ENCODE measurements at places on chromosomes 2 and 18. TPM values are rescaled to one million over a fixed set of nuclear protein-coding genes. Genes with fewer than 3 reads are reported as not detected.

Gene PSMA8
- not detected for total RNA-seq

Gene NPPC
- not detected for total RNA-seq

Gene BCL11A
- total RNA-seq, result not detected

Gene OTX1
- total RNA-seq, result 7.0 TPM

Gene CNGA3
- not detected for total RNA-seq

Gene C2orf81
- total RNA-seq, result 9.8 TPM

Gene GNAL
- total RNA-seq, result 3.3 TPM

Gene ZNF892
- total RNA-seq, result 3.1 TPM

Gene POTEC
- not detected for total RNA-seq

Gene CRYGC
- total RNA-seq, result not detected

Gene HJURP
- 109 TPM for total RNA-seq

Gene IKZF2
- 22.2 TPM for total RNA-seq

Gene AKAIN1
- total RNA-seq, result not detected

GRCh38 chr2:163617517-163617916, 118.3 kb downstream of the FIGN start:
- no peak for DNase-seq

DNA sequence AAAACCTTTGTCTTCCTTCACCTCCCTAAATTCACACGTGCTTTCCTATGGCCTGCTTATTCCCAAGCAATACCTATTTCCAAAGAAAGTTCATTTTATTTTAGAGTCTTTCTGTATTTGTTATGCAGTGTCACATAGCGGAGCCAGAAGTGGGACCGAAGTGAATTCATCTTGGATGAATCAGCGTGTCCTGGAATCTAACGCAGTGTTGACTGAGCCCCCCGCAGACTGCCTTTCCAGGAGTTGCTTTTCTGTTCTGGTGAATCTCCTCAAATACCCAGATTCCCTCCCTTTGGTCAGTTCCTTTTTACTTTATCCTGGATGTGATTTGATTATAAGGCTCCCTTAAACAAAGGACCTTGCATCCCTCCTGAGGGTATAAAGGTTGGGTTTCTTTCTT, 10.8 kb downstream of the ALPP start:
- no peak for DNase-seq

DNA sequence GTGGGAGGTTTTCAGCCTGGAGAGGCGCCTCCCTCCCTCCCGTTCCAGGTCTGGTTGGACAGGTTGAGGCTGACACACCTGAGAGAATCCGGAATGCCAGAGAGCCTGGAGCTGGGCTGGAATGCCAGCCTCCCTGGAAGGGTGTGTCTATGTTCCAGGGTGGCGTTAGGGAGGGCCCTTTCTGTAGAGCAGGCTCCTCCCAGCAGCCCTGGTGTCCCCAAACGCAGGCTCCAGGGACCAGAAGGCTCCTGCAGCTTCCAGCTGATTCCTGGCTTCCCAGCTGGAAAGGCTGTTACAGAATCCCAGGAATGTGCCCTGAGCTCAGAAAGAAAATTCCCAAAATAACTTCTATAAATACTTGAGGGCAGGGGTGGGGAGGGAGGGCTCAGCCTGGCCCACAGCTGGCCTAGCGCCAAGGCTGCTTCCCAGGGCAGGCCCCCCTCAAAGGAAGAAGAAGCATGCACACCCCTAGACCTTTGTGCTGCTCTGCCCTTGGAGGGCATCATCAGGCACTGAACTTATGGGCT, 85.4 kb downstream of the STPG4 start:
- DNase-seq, result peak; percentile 97

DNA sequence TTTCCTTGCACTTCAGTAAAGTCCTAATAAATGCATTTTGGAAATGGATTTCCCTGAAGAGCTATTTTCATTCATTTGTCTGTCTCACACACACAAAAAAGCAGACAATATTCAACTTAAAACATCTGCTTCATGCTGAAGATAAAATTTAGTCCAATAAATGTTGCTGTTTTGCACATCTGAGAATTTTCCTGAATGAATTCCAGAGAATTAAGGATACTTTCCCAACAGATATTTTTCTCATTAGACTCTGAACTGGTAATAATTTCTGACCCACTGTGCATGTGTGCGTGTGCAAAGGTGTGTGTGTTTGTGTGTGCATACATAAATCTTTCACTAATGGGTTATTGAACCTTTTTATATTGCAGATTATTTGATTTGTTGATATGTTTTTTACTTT, 390.2 kb upstream of the TMEFF2 start:
- DNase-seq, result no peak

DNA sequence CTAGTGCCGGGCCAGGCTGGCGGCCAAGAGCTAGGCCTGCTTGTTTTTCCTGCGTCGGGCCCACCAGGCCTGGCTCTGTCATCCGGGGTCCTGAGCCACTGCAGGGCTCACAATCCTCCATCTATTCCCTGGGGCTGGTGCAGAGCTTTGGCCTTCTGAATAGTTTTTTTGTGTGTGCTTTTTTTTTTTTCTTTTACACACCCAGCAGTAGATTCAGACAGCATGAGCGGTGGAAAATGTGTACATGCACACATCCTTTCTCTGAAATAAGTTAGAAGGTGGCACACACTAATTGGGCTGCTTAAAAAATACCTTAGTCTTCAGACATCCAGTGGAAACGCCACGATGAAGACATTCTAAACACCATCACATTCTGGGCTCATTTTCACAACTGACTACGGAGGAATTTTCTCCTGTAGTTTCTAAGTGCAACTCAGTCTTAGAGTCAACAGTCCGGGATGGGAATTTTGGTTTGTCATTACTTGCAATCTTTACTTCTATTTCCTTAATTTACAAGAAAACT, 6.1 kb downstream of the ZFP36L2 start:
- no peak for DNase-seq

- DNase-seq, result no peak
Measured at GRCh38 chr2:75030218-75031009, 72.0 kb downstream of the POLE4 start.

- DNase-seq, result no peak
Measured at GRCh38 chr2:167964650-167965413, 282.6 kb downstream of the STK39 start.

- peak; percentile 71 for DNase-seq
Measured at GRCh38 chr18:48355276-48356115, 53.7 kb downstream of the ZBTB7C start.

DNA sequence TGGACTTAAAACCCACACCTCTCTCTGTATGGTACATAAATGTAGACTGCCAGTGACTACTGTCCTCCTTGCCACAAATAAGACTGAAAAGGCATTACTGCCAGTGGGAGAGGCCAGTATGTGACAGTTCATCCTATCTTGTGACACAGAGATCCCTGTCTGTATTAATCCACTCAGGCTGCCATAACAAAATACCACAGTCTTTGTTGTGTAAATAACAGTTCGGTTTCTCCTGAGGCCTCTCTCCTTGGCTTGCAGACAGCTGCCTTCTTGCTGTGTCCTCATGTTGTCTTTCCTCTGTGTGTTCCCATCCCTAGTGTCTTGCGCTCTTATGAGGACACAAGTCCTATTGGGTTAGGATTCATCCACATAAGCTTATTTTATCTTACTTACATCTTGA, 46.4 kb upstream of the IL1RL1 start:
- no peak for DNase-seq

- no peak for DNase-seq
Measured at GRCh38 chr2:120826260-120826648, 90.6 kb downstream of the GLI2 start.

GRCh38 chr2:1324884-1325283, 88.4 kb upstream of the TPO start:
- no peak for DNase-seq

DNA sequence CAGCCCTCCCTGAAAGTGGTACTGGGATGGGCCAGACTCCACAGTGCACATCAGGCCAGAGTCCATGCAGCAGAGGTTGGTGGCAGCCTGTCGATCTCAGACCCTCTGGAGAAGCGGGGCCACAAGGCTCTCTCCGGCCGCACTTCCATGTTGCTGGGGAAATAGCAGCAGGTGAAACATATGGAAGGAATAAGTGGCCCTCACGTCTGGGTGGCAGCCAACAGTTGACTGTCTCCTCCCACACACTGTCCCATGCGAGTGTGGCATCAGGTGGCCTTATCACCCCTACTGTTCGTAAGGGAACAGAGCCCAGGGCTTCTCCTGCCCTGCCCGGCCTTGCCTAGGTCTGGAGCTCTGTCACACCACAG, 58.1 kb upstream of the FOSL2 start:
- peak; percentile 24 for DNase-seq

- peak; percentile 99 for DNase-seq
Measured at GRCh38 chr18:77101410-77102258, 30.9 kb downstream of the MBP start.

DNA sequence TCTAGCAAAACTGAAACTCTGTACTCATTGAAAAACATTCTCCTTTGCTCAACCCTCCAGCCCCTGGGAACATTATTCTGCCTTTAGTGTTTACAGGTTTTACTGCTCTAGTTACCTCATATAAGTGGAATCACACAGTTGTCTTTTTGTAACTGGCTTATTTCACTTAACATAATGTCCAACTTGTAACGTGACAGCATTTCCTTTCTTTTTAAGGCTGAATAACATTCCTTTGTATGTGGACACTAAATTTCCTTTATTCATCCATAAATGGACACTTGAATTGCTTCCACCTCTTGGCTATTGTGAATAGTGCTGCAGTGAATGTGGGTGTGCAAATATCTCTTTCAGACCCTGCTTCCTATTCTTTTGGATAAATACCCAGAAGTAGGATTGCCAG, 144.9 kb downstream of the ACTR3 start:
- no peak for DNase-seq

GRCh38 chr18:40546875-40547274, 1408.2 kb upstream of the PIK3C3 start:
- no peak for DNase-seq

GRCh38 chr2:74464406-74464805, 776 bp downstream of the MOGS start:
- DNase-seq, result no peak

- DNase-seq, result no peak
Measured at GRCh38 chr2:211371465-211371864, 815.1 kb downstream of the CPS1 start.

DNA sequence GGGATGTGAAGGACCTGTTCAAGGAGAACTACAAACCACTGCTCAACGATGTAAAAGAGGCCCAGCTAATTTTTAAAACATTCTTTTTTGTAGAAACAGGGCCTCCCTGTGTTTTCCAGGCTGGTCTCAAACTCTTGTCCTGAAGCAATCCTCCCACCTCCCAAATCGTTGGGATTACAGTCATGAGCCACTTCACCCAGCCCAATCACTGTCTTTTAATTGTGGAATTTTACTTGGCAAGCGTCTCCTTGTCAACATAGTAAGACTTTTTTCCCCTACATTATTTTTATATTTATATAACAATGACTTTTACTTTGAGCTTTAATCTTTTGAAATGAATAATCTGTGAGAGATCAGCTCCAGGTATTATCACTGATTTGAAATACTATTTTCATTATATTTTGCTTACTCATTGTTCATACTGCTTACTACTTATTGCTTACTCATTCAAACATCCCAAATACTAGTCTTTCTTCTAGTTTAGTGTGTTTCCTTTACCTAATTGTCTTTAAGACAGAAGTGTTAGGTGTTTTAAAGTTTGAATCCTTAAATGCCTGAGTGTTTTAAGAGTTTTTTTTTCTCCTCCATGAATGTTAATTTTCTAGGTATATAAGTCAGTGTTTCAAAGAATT, 48.9 kb downstream of the PTPN4 start:
- DNase-seq, result no peak

DNA sequence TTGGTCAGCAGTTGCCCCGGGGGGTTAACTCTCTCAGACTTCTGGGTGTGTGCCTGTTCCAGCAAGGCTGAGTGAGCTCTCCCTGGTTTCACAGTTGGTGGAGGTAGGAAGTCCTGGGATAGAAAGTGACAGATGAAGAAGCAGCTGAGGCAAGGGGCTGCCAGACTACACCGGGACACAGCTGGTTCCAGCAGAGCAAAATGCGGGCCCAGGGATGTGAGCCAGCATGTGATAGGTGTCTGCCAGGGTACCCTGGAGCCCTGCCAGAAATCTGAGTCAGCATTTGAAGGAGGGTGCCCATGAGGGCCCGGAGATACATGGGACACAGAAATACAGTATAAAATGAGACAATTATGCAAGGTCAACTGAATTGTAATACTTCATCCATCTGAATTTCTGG, 79.3 kb upstream of the LGALSL start:
- DNase-seq, result no peak

DNA sequence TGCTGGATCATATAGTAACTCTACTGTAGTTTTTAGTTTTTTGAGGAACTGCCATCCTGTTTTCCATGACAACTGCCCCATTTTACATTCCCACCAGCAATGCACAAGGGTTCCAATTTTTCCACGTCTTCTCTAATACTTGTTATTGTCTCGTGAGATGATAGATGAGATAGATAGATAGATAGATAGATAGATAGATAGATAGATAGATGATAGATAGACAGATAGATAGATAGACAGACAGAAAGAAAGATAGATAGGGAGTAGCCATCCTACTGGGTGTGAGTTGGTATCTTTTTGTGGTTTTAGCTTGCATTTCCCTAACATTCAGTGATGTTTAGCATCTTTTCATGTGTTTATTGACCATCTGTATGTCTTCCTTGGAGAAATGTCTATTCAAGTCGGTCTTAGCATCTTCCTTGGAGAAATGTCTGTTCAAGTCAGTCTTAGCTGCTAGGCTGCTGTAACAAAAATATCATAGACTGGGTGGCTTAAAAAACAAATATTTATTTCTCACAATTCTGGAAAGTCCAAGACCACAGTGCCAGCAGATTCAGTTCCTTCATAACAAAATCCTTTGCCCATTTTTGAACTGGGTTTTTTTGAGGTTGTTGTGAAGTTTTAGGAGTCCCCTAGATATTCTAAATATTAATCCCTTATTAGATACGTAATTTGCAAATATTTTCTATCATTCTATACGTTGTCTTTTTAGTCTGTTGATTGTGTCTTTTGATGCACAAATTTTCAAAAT, 98.5 kb downstream of the BIN1 start:
- DNase-seq, result no peak

Measured in PC-9 (cell line).